Glutamatergic neuron (in vitro differentiated cells): ENCODE measurements at places on chromosomes 16 and 17.

GRCh38 chr17:814371-814770 lies 32.2 kb downstream of the MRM3 start:
- no peaks in the 10 kb centered on the region for H3K36me3 ChIP-seq
- peaks cover 15% of the 10 kb centered on the region for H3K27me3 ChIP-seq
- no peak overlapping the region for H3K27ac ChIP-seq
- no peak for DNase-seq
- H3K4me3 ChIP-seq, result no peak overlapping the region

DNA sequence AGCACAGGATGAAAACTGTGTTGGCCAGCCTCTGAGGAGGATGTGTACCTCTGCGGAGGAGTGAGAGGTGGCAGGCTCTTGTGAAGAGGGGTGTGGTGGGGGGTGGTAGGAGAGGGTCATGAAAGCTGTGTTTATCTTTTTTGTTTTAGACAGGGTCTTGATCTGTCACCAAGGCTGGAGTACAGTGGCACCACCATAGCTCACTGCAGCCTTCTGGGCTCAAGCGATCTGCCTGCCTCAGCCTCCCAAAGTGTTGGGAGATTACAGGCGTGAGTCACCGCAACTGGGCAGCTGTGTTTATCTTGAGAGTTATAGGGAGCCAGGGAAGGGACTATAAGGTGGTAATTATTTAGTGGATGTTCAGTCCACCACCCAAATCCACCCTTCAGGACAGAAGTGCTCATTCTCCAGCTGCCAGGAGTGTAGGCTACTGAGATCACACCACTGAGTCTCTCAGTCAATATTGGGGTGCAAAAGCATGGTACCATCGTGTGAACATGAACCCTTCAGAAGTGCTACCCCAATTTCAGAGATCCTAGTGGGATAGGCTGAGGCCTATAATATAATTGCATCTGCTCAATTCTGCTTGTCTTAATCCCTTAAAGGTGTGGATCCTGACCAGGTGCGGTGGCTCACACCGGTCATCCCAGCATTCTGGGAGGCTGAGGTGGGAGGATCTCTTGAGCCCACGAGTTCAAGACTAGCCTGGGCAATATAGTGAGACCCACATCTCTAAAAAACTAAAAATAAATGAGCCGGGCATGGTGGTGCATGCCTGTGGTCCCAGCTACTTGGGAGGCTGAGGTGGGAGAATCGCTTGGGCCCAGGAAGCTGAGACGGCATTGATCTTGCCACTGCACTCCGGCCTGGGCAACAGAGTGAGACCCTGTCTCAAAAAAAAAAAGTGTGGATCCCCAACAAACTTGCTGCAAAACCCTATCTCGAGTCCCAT lies 788 bp upstream of the EXOC3L1 start:
- DNase-seq, result no peak
- H3K27ac ChIP-seq, result no peak overlapping the region
- H3K27me3 ChIP-seq, result peaks cover 8% of the 10 kb centered on the region
- no peaks in the 10 kb centered on the region for H3K36me3 ChIP-seq
- H3K4me1 ChIP-seq, result peaks cover 12% of the 10 kb centered on the region

DNA sequence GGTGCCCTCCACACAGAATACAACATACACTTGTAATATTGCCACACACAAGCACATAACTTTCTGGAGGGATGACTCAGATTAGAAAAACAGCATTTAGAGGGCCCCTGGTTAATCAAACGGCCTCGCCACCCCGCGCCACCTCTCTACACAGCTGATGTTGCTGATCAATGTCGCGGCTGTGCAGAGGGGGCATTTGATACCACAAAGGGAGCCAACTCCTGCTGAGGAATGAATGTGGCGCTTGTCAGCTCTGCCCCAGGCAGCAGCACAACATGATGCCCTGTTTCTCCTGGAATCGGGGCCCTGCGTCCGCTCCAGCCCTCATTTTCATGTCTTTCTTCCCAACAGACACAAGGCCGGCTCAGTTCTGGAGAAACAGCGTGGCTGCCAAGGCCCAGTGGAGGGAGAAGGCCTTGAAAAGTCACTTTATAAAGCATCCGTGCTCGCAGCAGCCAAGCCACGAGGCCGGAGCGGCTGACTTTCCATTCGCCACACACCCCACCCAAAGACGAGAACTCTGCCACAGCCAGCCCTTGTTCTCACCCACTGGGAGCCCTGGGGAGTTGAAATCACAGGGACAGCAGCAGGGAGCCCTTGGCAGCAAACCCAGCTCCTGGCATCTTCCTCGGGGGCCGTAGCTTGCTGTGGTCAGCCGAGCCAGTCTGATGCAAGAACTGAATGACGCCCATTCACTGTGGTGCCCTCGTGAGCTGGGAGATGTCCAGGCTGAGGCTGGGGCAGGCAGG lies 65.6 kb downstream of the XYLT1 start:
- DNase-seq, result no peak
- peaks cover 28% of the 10 kb centered on the region for H3K4me1 ChIP-seq
- no peak overlapping the region for H3K4me3 ChIP-seq
- H3K27me3 ChIP-seq, result peaks cover 6% of the 10 kb centered on the region

GRCh38 chr16:84421081-84421937 lies 53.0 kb downstream of the ATP2C2 start:
- H3K36me3 ChIP-seq, result no peaks in the 10 kb centered on the region
- peaks cover 7% of the 10 kb centered on the region for H3K27me3 ChIP-seq
- peaks cover 7% of the 10 kb centered on the region for H3K4me1 ChIP-seq
- H3K27ac ChIP-seq, result no peak overlapping the region
- no peak overlapping the region for H3K4me3 ChIP-seq

GRCh38 chr16:70476272-70477020 lies 22.1 kb downstream of the FCSK start:
- no peaks in the 10 kb centered on the region for H3K27me3 ChIP-seq
- H3K4me3 ChIP-seq, result no peak overlapping the region
- no peak overlapping the region for H3K27ac ChIP-seq
- no peak for DNase-seq
- H3K36me3 ChIP-seq, result no peaks in the 10 kb centered on the region

GRCh38 chr17:6245301-6246177 lies 175.4 kb downstream of the WSCD1 start:
- no peak overlapping the region for H3K27ac ChIP-seq
- H3K36me3 ChIP-seq, result no peaks in the 10 kb centered on the region

GRCh38 chr17:44971776-44972483 lies 3.8 kb upstream of the C1QL1 start:
- H3K36me3 ChIP-seq, result no peaks in the 10 kb centered on the region
- H3K27ac ChIP-seq, result no peak overlapping the region
- peaks cover 31% of the 10 kb centered on the region for H3K27me3 ChIP-seq
- H3K4me3 ChIP-seq, result no peak overlapping the region

GRCh38 chr16:20933589-20933988 lies 33.0 kb downstream of the LYRM1 start:
- H3K4me3 ChIP-seq, result no peak overlapping the region
- no peaks in the 10 kb centered on the region for H3K4me1 ChIP-seq
- H3K27ac ChIP-seq, result no peak overlapping the region
- no peak for DNase-seq
- H3K27me3 ChIP-seq, result peaks cover 2% of the 10 kb centered on the region

DNA sequence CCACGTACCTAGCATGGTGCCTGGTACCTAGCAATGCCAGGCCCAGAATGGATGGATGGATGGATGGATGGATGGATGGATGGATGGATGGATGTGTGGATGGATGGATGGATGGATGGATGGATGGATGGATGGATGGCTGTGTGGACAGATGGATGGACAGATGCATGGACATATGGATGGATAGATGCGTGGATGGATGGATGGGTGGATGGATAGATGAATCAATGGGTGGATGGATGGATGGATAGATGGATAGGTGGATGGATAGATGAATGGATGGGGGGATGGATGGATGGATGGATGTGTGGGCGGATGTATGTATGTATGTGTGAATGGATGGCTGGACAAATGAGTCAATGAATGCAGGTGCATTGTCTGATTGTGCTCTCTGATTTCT lies 12.6 kb downstream of the GPR139 start:
- no peak overlapping the region for H3K4me3 ChIP-seq
- H3K36me3 ChIP-seq, result peaks cover 5% of the 10 kb centered on the region
- H3K4me1 ChIP-seq, result no peaks in the 10 kb centered on the region
- H3K27me3 ChIP-seq, result peaks cover 2% of the 10 kb centered on the region
- H3K27ac ChIP-seq, result no peak overlapping the region

DNA sequence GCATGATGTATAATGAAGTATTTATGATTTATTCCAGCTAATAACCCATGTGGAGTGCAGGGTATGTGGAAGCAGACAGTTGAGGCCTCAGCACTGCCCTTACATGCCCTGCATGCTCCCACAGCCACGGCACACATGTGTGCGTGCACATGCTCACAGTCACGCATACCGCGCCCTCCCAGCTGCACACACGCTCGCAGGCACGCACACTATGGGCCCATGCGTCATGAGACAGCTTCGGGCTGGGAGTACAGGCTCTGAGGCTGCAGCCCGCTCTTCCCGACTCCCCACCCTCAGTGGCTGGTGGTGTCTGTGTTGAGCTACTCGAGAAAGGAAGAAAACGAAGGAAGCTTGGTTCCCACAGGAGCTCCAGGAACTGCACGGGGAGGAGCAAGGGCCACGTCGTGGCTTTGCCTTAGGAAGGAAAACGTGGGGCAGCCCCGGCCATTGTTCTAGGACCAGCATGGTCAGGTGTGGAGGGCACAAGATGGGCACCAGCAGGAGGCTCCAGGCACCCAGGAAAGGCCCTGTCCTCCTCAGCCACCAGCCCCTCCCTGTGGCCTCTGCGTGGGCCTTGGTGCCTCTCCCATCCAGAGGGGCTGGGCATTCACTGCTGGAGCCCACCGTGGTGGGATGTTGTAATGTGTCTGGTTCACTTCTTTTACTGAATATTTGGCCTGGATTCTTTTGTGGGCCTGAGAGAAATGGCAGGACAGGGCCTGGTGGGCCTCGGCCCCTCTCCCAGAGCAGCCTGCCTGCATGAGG lies 27.5 kb upstream of the CDH15 start:
- no peaks in the 10 kb centered on the region for H3K4me1 ChIP-seq
- no peak overlapping the region for H3K4me3 ChIP-seq
- no peak overlapping the region for H3K27ac ChIP-seq

DNA sequence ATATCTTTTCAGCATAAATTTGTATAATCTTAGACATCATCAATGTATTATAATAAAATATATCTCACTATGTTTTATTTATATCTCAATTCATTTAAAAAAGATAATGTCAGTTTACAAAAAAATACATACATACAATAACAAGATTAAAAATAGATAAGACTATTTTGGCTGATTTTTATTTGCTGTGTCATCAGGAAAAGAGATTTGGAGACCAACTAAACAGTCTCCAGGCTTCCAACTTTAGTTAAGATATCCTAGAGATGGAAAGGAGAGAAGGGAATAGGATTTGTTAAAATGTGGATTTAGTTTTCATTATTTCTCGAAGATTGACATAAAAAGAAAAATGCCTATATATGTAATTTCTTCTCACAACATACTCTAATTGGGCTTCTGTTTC lies 433.8 kb upstream of the TOM1L1 start:
- no peaks in the 10 kb centered on the region for H3K27me3 ChIP-seq
- no peak overlapping the region for H3K27ac ChIP-seq
- no peaks in the 10 kb centered on the region for H3K36me3 ChIP-seq
- H3K4me1 ChIP-seq, result no peaks in the 10 kb centered on the region
- no peak for DNase-seq

GRCh38 chr17:48611681-48612455 lies 1.1 kb upstream of the HOXB7 start:
- H3K27me3 ChIP-seq, result peaks cover 59% of the 10 kb centered on the region
- DNase-seq, result no peak
- H3K36me3 ChIP-seq, result no peaks in the 10 kb centered on the region
- peaks cover 3% of the 10 kb centered on the region for H3K4me1 ChIP-seq

- no peak overlapping the region for H3K27ac ChIP-seq
- no peak for DNase-seq
- no peak overlapping the region for H3K4me3 ChIP-seq
- H3K36me3 ChIP-seq, result no peaks in the 10 kb centered on the region
- H3K4me1 ChIP-seq, result peaks cover 9% of the 10 kb centered on the region
These were observed 43.8 kb upstream of the TOB1 start for GRCh38 chr17:50909765-50910605.
